ENCODE measurements at places on chromosomes 3 and 15.

DNA sequence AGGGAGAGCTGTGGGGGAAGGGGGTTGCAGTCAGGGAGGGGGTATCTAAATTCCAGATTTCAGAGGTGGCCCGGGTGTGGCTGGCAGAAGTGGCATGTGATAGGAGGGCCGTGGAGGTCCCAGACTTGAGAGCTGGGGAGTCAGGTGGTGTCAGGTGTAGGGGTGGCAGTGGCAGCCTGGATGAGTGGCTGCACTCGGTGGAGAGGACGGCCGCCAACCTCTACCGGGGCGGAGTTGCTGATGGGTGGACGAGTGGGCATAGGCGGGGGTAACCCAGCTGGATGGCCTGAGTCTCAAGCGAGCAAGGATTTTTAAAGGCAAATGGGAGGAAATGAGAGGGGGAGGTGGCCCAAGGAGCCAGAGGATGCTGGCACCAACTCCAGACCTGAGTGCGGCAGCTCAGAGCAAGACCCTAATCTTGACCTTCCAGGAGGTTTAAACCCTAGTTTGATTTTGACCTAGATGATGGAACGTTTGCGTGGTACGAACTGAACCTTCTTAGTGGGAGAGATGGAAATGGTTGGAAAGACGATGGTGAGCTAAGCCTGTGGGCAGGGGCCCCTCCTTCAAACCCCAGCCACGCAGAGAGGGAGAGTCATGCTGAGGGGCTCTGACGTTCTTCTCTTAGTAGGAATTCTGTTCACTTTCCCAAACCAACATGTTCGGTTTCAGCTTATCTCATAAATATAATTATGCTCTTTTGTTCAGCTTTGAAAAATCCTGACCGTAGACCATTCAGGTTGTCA lies 8.0 kb downstream of the TRAK1 start:
- DNase-seq = no peak

GRCh38 chr15:70147778-70148177 lies 50.1 kb upstream of the TLE3 start:
- no peak for DNase-seq

DNA sequence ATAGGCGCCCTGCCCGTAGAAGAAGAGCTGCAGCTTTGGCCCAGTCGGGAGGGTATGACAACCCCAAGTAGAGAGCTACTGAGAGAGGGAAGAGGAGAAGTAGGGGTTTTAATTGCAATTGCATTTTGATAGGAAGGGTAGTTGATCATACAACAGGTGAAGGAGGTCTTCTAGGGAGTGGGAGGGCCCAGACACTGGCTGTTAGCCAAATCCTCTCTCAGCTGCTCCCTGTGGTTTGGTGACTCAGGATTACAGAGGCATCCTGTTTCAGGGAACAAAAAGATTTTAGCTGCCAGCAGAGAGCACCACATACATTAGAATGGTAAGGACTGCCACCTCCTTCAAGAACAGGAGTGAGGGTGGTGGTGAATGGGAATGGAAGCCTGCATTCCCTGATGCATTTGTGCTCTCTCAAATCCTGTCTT lies 408.9 kb upstream of the THBS1 start:
- peak; percentile 90 for DNase-seq

- DNase-seq = no peak
Observed at GRCh38 chr3:158384019-158384418, 187.0 kb upstream of the MLF1 start.

DNA sequence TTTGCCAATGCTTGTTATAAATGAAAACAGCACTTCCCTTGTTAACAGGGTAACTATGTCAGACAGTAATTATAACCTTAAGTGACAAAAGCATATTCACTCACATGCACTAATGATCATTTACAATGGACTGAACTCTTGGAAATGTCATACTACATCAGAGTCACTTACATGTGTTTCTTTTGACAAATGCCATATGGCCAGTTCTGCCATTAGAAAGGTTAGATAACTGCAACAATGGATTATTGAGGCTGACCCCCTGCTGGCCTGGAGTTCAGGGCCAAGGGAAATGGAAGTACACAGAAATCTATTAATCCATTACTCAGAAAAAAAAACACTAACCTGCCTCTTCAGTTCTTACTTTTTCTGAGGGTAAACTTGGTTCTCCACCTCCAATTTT lies 313.4 kb downstream of the CNTN3 start:
- no peak for DNase-seq

GRCh38 chr3:16795581-16795980 lies 89.2 kb upstream of the PLCL2 start:
- no peak for DNase-seq

GRCh38 chr15:38299216-38299615 lies 46.6 kb downstream of the SPRED1 start:
- no peak for DNase-seq

DNA sequence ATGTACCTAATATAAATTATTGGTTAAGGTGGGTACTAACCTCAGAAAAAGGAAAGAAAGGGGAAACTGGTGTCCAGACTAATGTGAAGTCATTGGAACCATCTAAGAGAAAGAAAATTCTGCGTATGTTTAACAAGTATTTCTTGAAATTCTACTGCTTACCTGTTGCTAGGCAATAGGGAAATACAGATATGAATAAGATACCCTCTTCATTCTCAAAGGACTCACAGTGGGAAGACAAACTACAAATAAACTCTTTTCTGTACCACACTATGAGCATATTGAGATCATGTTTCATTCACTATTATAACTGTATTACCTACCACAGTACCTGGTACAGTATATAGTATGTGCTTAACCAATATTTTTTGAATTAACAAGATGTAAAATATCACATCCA lies 140.5 kb upstream of the MLF1 start:
- no peak for DNase-seq

Measured in endodermal cell (in vitro differentiated cells).